ENCODE measurements at places on chromosomes 11 and 22.
A peak's percentile ranks its signal among the peaks of the same experiment; 100 is the strongest.

GRCh38 chr22:38428714-38429113, 26.3 kb downstream of the KCNJ4 start:
- DNase-seq, result no peak
- H3K36me3 ChIP-seq, result no peaks in the 10 kb centered on the region
- H3K4me3 ChIP-seq, result no peak overlapping the region

- H3K36me3 ChIP-seq, result peaks cover 30% of the 10 kb centered on the region
- no peak overlapping the region for H3K4me3 ChIP-seq
- H3K27me3 ChIP-seq, result no peaks in the 10 kb centered on the region
- no peak for DNase-seq
These were observed 4.4 kb downstream of the BACE1-AS start for GRCh38 chr11:117295438-117296137.

DNA sequence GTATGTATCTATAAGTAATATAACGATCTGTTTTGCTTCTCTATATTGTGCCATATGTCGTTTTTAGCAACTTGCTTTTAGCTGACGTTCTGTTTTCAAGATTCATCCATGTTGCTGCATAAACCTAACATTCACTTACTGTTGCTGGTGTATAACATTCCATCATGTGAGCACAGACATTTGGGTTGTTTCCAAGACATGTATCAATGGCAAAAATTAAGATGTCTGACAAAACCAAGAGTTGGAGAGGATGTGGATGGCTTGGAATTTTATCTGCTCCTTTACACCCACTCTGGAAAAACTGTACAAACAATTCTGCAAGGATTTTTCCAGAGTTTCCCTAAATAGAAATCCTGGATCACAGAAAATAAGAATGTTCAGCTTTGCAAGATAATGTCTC, 40.9 kb downstream of the DGCR2 start:
- no peak overlapping the region for H3K4me3 ChIP-seq
- no peaks in the 10 kb centered on the region for H3K27me3 ChIP-seq
- no peak overlapping the region for H3K27ac ChIP-seq
- no peaks in the 10 kb centered on the region for H3K36me3 ChIP-seq
- no peak for DNase-seq

DNA sequence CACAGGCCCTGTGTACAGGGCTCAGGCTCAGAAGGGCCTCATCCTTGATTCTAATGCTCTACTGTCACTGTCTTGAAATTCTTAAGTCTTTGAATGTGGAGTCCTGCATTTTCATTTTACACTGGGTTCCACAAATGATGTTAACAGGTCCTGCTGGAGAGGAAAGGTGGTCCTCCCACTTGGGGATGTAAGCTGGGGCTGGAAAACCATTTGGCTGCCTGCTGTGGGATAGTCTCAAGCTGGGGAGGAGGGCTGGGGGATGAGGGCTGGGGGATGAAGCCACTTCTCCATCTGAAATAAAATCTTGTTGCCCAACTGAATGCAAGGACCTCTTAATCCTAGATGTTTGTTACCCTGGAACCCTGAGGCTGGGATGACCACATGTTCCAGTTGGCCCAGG, 423.0 kb downstream of the TENM4 start:
- DNase-seq, result no peak
- no peak overlapping the region for H3K27ac ChIP-seq
- no peak overlapping the region for H3K4me3 ChIP-seq

DNA sequence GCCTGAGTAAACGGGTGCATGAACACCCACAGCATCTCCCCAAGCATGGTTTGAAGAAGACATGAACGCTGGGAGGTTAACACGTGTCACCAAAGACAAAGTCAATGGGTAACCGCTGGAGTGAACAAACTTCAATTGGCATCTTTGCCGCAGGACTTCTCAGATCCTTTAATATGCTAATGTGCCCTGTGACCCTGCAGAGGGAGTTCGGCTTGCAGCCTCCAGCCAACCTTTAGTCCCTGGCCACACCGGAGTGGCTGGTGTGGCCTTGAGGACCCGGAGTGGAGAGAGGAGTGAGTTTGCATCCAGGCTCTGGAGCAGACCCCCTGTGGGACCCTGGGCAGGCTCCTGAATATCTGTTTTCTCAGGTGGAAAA, 57.0 kb downstream of the FLRT1 start:
- H3K4me3 ChIP-seq, result no peak overlapping the region
- no peak for DNase-seq
- no peaks in the 10 kb centered on the region for H3K36me3 ChIP-seq
- H3K27ac ChIP-seq, result no peak overlapping the region
- H3K4me1 ChIP-seq, result peaks cover 21% of the 10 kb centered on the region

DNA sequence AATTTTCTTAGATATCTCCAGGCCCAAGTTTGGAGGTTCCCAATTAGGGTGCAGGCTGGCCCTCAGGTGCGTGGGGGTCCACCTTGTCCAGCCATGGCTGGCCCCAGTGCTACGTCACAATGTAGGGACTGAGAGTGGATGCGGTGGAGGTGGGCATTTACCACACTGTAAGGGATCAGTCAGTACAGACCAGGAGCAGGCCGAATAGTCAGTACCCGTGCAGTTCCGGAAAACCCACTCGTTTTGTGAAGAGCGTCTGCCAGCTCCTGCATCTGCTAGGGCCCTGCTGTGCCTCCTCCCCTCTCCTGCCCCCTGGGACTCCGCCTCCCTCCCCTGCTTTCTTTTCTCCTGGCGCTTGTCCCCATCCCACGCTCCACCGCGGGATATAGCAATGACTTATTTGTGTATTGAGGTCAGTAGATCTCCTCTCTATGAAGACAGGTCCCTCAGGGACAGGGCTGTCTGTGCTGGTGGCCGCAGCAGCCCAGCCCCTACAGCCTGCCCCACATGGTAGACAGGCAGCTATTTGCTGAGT, 50.4 kb upstream of the SEPTIN5 start:
- no peak overlapping the region for H3K4me3 ChIP-seq
- H3K27ac ChIP-seq, result peak overlapping the region; percentile 21
- DNase-seq, result no peak
- H3K36me3 ChIP-seq, result no peaks in the 10 kb centered on the region
- no peaks in the 10 kb centered on the region for H3K27me3 ChIP-seq
- peaks cover 13% of the 10 kb centered on the region for H3K4me1 ChIP-seq

GRCh38 chr11:111736181-111736590, 30.0 kb downstream of the PPP2R1B start:
- DNase-seq, result no peak
- H3K4me1 ChIP-seq, result peaks cover 77% of the 10 kb centered on the region
- no peaks in the 10 kb centered on the region for H3K27me3 ChIP-seq
